Posterior cingulate gyrus (tissue), 11 donors: ENCODE measurements at places on chromosomes 13 and 19.

GRCh38 chr13:49443357-49443703 is 534 bp downstream of the CAB39L start:
- DNase-seq = no peak

DNA sequence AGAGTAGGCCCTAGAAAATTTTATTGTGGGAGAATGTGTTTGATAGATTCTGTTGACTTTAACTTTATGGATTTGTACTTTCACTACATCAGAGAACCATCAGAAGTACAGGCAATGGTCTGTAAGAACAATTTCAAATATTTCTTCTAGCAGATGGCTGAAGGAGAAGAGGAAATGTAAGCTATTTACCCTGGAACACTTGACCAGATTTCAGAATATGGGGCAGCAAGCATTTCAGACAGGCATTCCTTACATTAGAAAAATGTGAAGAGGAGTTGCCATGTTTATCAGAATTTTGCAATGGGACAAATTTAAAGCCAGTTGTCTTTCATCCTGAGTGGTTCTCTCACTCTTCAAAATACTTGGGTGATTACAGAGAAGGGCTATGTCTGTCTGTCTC is 7.5 kb downstream of the FRY start:
- DNase-seq = no peak

DNA sequence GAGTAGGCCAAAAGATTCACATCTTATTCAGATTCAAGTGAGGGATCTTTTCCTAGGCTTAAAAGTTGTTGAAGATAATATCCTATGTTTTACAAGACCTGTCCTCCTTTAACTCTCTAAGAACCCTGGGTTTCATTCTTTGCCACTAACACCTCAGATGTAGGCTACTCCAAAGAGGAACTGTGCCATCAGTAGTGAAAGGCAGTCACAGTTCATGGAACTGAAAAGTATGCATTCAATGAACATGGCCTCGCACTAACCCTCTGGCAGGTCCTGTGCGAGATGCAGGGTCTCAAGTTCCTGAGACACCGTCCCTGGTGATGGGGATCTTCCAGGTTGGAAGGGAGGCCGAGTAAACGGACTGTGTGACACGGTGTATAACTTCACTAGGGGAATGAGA is 4.3 kb downstream of the LGALS14 start:
- no peak for DNase-seq

GRCh38 chr13:101945435-101945834 is 456.4 kb downstream of the FGF14 start:
- DNase-seq = no peak

GRCh38 chr19:5023128-5023571 is 54.2 kb downstream of the KDM4B start:
- no peak for DNase-seq

DNA sequence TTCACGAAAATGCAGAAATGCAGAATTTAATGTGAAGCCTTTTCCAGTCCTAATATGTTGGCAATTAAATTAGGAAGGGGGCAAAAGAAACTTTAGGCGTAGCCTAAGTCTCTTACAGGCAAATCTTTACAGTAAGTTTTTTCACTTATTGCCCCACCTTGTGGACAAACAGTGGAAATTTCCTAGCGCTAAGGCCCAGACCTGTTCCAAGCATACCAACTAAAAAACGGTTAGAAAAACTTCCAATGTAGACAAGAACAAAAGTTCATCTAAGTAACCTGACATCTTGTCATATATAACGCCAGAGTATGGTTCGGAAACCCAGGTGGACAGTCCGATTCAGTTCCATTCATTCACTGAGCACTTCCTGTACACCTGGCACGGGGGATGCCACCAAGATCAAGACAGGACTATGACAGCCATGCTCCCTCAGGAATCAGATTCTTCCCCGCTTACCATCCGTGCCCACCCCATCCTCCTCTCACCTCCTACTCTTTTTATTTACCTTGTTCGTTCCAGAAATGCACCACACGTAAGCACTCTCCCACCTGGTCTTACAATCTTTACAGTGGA is 4.9 kb downstream of the ZAR1L start:
- DNase-seq = no peak

GRCh38 chr19:22517496-22518411 is 95.6 kb upstream of the ZNF98 start:
- no peak for DNase-seq
